ENCODE measurements at places on chromosomes 2 and 18.
A peak's percentile ranks its signal among the peaks of the same experiment; 100 is the strongest.

GRCh38 chr2:124753842-124754241, 728.8 kb downstream of the CNTNAP5 start:
- no peak for DNase-seq
- H3K27me3 ChIP-seq = no peaks in the 10 kb centered on the region
- no peak overlapping the region for H3K4me3 ChIP-seq
- H3K36me3 ChIP-seq = no peaks in the 10 kb centered on the region
- no peak overlapping the region for H3K27ac ChIP-seq
- no peaks in the 10 kb centered on the region for H3K4me1 ChIP-seq

DNA sequence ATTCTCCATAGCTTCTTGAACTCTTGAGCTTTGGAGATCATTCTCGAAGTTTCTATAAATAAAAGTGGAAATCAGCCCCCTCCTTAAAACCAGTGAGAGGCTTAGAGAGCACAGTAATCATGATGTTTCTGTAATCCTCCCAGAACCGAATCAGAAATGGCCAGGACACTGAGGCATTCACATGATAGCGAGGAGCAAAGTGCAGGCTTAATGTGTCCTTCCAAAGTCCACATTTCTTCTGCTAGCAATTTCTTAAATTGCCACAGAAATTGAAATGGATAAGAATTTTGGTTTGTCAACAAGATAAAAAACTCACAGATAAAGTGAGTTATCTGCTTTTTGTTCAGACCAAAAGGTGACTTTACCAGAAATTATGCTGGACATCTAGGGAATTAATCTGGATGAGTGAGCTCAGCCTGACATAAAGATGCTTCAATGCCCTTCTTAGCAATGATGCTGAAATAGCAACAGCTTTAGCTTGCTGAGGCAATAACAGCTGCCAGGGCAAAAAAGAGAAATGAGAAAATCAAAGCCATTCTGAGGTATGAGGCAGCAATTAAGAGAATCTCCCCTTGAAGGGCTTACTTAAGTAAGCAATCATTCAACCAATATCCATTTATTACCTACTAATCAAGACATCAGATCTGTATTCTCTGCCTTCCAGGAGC, 82.4 kb upstream of the PHLPP1 start:
- no peak overlapping the region for H3K27ac ChIP-seq
- H3K36me3 ChIP-seq = no peaks in the 10 kb centered on the region
- H3K27me3 ChIP-seq = peaks cover 4% of the 10 kb centered on the region
- H3K4me3 ChIP-seq = no peak overlapping the region
- no peak for DNase-seq

DNA sequence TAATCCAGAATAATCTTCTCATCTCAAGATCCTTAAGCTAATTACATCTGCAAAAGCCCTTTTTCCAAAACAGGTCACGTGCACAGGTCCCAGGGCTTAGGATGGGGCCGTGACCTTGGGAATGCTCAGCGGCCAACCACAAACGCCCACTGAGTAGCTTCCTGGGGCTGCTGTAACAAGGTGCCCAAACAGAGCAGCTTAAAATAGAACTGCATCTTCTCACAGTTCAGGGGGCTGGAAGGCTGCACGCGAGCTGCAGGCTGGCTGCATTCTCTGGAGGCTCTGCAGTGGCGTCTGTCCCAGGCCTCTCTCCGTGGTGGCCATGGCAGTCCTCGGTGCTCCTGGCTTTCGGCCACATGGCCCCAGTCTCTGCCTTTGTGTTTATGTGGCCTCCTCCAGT, 31.9 kb downstream of the ADI1 start:
- H3K27ac ChIP-seq = no peak overlapping the region
- peaks cover 30% of the 10 kb centered on the region for H3K36me3 ChIP-seq
- H3K27me3 ChIP-seq = no peaks in the 10 kb centered on the region
- no peak overlapping the region for H3K4me3 ChIP-seq
- no peak for DNase-seq
- H3K4me1 ChIP-seq = no peaks in the 10 kb centered on the region

DNA sequence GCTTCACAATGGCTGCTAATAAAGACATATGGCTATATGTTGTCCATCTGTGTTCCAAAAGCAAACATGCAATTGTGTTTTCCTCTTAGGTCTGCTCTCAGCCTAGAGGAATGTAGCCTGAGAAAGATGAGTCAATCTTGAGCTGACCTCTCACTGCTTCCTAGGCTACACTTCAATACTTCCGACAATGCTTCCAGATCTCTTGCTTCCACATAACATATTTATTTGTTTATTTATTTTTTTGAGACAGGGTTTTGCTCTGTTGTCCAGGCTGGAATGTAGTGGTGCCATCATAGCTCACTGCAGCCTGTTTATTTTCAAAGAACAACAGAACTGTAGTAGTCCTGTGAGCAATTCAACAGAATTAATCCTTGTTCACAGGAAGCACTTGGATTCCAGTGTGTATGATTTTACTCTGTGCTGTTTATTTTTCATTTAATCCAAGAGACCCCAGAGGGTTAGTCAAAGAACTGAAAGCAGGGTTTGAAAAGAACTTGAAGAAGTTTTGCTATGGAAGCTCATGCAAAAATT, 437.9 kb downstream of the TXNL1 start:
- no peaks in the 10 kb centered on the region for H3K36me3 ChIP-seq
- peaks cover 40% of the 10 kb centered on the region for H3K4me1 ChIP-seq
- no peaks in the 10 kb centered on the region for H3K27me3 ChIP-seq
- H3K4me3 ChIP-seq = no peak overlapping the region
- H3K27ac ChIP-seq = no peak overlapping the region

DNA sequence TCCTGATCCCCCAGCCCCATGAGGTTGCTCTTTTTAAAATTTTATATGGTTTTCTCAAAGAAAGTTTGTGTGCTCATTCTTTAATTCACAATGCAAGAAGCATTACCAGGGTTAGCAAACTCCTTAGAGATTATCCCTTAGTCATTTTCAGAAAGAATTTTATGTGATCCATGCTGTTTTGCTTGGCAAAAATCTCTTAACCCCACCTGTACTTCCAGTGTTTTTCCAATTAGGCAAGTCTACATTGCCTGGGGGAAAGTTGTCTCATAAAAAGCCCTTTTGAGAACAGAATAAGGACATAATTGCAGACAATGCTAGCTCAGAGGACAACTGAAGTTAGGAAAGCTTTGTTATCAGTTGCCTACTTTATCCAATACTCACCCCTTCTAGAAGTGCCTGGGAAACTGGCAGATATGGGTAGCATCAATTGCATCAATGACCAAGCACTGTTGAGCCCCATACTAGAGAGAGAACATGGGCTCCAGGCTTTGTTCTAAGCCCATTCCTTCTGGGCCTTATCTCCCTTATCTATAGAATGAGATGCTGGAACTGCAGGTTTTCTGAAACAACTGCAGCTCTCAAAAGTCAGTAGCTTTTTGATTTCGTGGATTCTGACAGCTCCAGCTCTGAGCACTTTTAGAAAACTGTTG, 265.9 kb upstream of the SPHKAP start:
- no peaks in the 10 kb centered on the region for H3K36me3 ChIP-seq
- no peak overlapping the region for H3K4me3 ChIP-seq
- H3K27ac ChIP-seq = no peak overlapping the region
- DNase-seq = no peak
- no peaks in the 10 kb centered on the region for H3K4me1 ChIP-seq

- no peak for DNase-seq
- H3K27ac ChIP-seq = no peak overlapping the region
- H3K4me1 ChIP-seq = no peaks in the 10 kb centered on the region
- H3K36me3 ChIP-seq = no peaks in the 10 kb centered on the region
These were observed 199.1 kb downstream of the TRIB2 start for GRCh38 chr2:12915787-12916186.

DNA sequence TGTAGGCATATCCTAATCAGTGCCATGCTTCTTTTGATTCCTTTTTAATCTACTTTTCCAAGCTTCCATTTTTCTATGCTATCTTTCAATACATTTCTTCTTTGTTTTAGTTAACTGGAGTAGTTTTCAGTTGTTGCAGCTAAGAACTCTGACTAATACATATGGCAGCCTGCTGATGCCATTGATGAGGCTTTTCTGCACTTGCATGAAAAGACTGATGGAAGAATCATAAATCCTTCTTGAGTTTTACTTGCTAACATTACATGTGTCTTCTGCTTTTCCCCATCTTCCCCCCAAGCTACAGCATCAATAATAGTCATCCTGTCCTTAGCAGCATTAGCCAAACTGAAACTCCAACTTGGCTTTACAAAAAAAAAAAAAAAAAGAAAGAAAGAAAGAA, 203.3 kb downstream of the LRP1B start:
- H3K27me3 ChIP-seq = no peaks in the 10 kb centered on the region
- H3K4me1 ChIP-seq = no peaks in the 10 kb centered on the region
- no peak for DNase-seq
- H3K36me3 ChIP-seq = no peaks in the 10 kb centered on the region
- no peak overlapping the region for H3K27ac ChIP-seq

GRCh38 chr2:160646684-160647444, 153.3 kb upstream of the RBMS1 start:
- peaks cover 3% of the 10 kb centered on the region for H3K27me3 ChIP-seq
- no peak for DNase-seq
- H3K27ac ChIP-seq = no peak overlapping the region
- no peak overlapping the region for H3K4me3 ChIP-seq

GRCh38 chr2:27042159-27042661, 9.3 kb upstream of the AGBL5 start:
- peaks cover 35% of the 10 kb centered on the region for H3K4me1 ChIP-seq
- peak overlapping the region; percentile 95 for H3K27ac ChIP-seq
- peak; percentile 21 for DNase-seq
- H3K27me3 ChIP-seq = no peaks in the 10 kb centered on the region

DNA sequence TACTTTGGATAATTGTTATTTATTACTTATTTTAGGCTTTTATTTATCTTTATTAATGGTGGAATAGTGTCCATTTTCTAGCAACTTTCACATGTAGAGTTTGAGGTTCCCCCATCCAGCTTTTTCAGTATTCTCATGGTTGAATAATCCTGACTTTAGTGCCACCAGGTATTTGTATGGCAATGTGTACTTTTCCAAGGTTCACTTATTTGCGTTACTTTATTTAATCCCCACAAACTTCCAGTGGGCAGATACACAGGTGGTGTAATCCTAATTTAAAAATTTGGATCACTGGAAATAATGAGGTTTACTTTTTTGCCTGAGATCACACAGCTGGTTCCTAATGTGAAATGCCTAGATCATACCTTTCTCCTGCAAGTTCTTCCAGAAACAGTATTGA, 30.5 kb downstream of the NAB1 start:
- H3K4me1 ChIP-seq = peaks cover 41% of the 10 kb centered on the region
- no peaks in the 10 kb centered on the region for H3K27me3 ChIP-seq
- no peak for DNase-seq
- peak overlapping the region; percentile 72 for H3K4me3 ChIP-seq
- peaks cover 17% of the 10 kb centered on the region for H3K36me3 ChIP-seq

GRCh38 chr2:166773308-166773949, 114.9 kb upstream of the XIRP2 start:
- no peaks in the 10 kb centered on the region for H3K27me3 ChIP-seq
- H3K4me3 ChIP-seq = no peak overlapping the region
- H3K36me3 ChIP-seq = no peaks in the 10 kb centered on the region

GRCh38 chr18:69736730-69737129, 210.9 kb downstream of the CD226 start:
- no peak for DNase-seq
- H3K27ac ChIP-seq = no peak overlapping the region
- H3K4me1 ChIP-seq = no peaks in the 10 kb centered on the region
- H3K27me3 ChIP-seq = no peaks in the 10 kb centered on the region
- H3K36me3 ChIP-seq = no peaks in the 10 kb centered on the region
